Cardiac atrium fibroblast (primary cell): ENCODE measurements at places on chromosomes 12 and 14. TPM values are rescaled to one million over a fixed set of nuclear protein-coding genes. Genes with fewer than 3 reads are reported as not detected.

Gene RASAL1
- not detected in 2 replicates for total RNA-seq

Gene GSC
- total RNA-seq, result not detected in 2 replicates

Gene LRP1-AS
- total RNA-seq, result not detected in 2 replicates

Gene EML1
- total RNA-seq, result 17.5 and 30.1 TPM in 2 replicates

Gene P2RX7
- total RNA-seq, result not detected in 2 replicates
